HT1080 (cell line): ENCODE measurements at places on chromosomes 16 and 17. TPM values are rescaled to one million over a fixed set of nuclear protein-coding genes. Genes with fewer than 3 reads are reported as not detected.

DNA sequence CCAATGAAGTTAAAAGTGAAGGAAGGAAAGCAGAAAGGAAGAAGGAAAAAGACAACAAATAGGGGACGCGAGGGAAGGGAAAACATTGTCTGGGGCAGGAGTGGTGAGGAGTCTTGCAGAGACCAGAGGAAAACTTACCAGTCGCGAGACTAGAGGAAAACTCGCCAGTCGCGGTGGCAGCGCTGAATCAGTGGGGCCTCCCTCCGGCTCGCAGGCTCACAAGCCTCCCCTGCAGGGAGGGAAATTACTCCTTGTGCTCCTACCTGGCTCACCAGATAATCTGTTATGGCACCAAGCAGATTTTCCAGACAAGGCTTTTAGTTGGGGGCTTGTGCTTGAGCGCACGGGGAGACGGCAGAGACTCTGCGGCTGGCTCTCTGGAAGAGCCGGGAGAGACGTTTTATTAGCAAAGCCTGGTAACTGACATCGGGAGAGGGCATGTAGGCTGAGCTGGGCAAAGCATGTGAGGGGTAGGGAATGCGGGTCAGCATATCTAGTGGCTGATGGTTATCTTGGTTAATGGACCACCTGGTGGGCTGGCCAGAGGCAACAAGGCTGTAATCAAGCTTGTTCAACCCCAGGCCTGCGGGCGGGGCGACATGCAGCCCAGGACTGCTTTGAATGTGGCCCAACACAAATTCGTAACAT lies 37.1 kb downstream of the LCMT1 start:
- DNase-seq = no peak

Gene MEIOB
- not detected in 2 replicates for total RNA-seq

Gene ENPP7
- not detected in 2 replicates for total RNA-seq

GRCh38 chr16:9775998-9776397 lies 406.2 kb downstream of the GRIN2A start:
- DNase-seq = no peak

DNA sequence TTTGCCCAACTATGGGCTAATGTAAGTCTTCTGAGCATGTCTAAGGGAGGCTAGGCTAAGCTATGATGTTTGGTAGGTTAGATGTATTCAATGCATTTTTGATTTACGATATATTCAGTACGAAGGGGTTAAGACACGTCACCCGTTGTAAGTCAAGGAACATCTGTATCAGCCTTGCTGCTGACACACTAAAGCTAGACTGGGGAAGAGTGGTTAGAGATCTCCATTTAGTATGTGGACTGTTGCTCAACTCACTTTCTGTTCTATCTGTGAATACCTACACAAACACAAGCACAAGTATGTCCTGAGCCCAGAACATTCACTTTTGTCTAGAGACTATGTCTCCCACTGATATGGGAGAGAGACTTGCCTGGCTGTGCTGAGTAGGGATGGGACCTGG lies 71.5 kb downstream of the VMP1 start:
- no peak for DNase-seq
